NCI-H774 (cell line): ENCODE measurements at places on chromosomes 7 and 10.
A peak's percentile ranks its signal among the peaks of the same experiment; 100 is the strongest.

GRCh38 chr10:23190872-23191763, 994 bp upstream of the PTF1A start:
- DNase-seq, result no peak

GRCh38 chr7:117190104-117190503, 132.8 kb downstream of the WNT2 start:
- DNase-seq, result no peak

DNA sequence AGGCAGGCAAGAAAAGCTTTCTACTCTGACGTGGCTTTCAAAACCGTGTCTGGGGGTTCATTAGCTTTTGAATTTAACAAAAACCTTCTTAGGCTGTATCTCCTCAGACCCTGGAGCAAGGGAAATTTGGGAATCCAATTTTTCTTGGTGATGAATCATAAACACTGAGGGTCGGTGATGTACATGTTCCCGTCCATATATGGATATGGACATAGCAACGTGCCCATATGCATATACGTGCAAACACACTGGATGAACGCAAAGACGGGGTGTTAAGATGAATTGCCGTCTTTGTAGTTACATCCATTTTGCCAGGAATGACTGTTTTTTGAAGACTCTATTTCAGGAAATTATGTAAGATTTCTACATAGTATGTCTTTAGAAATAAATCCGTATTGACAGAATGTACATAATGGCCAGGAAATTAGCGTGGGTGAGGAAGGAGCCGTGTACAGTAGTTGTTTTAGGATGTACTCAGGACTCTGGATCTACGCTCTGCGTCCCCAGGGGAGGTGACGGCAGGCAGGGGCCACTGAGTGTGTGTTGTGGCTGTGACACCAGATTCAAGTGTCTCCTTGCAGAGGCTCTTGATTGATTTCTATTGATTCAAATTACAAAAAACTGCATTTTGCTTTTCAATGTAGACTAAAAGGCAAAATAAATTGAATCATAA, 238.2 kb downstream of the DNAJB6 start:
- no peak for DNase-seq

DNA sequence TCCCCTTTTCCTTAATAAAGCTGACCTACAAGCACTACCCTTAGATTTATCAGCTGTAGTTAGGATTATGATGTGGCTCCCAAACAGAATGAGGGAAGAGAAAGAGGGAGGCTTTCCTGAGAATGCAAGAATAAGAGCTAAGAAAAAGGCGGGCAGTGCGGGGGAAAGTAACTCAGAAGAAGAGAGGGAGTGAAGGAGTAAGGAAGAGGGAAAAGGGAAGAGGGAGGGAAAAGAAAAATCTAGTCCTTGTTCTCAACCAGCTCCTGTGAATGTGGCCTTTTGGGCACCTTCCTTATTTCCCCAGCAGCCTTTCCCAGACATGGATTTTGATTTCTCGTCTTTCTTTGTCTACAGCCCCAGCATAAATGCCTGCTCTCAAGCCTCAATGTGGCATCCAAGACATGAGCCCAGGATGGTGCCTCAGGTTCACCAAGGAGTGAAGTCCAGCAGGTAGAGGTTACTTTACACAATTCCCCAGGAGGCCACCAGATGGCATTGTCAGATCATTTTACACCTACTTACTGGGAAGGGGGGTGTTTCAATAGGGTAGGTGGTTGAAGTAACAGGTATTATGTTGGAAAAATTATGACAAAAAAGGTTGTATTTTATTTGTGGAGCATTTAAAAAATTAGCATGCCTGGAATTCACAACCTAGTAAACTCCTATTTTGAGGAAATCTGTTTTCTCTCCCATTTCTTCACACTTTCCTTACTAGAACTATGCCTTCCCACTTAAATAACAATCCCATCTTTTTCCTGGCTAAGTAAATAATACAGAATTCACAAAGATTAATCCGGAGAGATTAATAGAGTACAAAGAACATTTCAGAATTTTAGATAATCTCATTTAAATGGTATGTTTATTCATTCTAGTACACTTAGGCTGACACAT, 106.5 kb downstream of the HTR7 start:
- no peak for DNase-seq

DNA sequence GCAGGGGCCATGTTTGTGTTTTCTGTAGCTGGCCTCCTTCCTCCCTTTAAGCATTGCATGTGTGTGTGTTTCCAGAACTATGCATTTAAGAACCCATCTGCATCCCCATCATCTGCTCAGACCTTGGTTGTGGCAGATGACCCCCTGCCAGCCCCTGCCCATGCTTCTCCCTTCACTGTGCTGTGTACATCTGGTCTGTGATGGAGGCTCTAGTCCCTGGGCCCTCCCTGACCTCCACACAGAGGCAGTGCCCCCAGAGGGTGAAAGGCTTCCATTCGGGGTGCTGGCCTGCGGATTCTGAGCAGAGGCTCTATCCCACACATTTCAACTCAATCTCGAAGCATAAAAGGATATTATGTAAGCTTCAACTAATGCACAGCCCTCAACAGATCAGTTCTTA, 89.4 kb downstream of the TACC2 start:
- DNase-seq, result no peak

DNA sequence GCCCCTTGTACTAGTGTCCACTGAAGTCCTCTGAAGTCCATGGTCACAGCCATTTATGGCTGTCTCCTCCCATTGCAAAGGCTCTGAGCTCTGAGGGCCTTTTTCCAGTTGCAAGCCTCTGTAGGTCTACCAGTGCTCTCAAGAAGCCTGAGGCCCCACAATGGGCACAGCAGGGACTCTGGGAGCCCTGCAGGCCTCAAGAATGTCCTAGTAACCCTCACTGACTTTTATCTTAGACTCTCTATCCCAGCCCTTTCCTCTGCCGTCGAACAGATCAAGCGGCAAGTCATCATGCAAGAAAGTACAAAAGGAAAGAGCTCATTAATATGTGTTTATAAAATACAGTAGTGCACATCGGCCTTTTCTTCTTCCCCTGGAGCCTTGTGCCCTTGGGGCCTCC, 23.4 kb downstream of the VWA2 start:
- no peak for DNase-seq

- no peak for DNase-seq
Measured at GRCh38 chr7:85343484-85343883, 156.6 kb upstream of the SEMA3D start.

- DNase-seq, result no peak
Measured at GRCh38 chr10:16756561-16757221, 60.5 kb downstream of the RSU1 start.

- DNase-seq, result peak; percentile 61
Measured at GRCh38 chr7:67625257-67625737, 628.7 kb downstream of the TYW1 start.

DNA sequence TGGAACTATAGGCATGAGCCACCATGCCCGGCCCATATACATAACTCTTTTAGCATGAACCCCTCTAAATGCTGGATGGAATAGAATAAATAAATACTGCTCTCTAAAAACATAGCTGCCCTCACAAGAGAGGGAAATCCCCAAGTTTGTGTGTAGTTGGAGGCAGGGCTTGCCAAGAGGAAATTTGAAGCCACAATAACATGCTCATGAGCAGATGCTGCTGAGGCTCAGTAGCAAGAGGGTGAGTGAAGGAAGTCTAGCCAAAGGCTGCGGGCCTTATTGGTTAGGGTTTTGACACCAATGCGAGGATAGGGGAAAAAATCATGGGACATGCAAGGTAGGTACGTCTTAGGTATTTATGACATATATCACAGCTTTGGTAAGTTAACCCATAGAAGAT, 17.3 kb downstream of the TPK1 start:
- no peak for DNase-seq

- no peak for DNase-seq
Measured at GRCh38 chr7:99120501-99120900, 23.4 kb downstream of the SMURF1 start.

DNA sequence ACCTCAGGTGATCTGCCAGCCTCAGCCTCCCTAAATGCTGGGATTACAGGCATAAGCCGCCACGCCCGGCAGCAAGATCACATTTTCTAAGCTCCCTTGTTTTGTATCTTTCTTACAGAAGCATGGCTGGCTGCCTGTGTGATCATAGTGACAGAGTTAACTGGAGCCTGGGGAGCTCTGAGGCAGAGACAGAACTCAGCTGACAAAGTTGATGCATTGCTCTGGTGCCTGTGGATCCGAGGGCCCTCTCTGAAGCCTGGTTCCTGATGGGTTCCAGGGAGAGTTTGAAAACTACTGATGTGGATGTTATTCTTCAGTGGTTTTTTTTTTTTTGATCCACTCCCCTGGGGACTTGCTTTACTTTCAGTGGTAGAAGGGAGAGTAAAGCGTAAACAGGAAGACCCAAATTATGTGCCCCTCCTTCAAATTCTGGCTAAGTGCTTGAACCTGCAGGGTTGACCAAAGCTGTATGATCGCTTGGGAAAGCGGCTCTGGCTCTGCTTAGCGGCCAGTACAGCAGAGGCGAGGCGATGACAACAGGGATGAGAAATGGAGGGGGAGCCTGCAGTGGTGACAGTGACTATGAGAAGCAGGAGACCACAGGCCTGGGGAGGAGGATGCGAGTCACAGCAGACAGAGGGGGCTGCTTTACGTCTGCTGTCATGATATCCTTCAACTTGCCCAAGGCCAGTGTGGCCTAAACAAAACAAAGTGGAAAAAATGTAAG, 6.8 kb upstream of the EFCAB10 start:
- no peak for DNase-seq

- DNase-seq, result no peak
Measured at GRCh38 chr10:125060826-125061556, 99.4 kb downstream of the CTBP2 start.

DNA sequence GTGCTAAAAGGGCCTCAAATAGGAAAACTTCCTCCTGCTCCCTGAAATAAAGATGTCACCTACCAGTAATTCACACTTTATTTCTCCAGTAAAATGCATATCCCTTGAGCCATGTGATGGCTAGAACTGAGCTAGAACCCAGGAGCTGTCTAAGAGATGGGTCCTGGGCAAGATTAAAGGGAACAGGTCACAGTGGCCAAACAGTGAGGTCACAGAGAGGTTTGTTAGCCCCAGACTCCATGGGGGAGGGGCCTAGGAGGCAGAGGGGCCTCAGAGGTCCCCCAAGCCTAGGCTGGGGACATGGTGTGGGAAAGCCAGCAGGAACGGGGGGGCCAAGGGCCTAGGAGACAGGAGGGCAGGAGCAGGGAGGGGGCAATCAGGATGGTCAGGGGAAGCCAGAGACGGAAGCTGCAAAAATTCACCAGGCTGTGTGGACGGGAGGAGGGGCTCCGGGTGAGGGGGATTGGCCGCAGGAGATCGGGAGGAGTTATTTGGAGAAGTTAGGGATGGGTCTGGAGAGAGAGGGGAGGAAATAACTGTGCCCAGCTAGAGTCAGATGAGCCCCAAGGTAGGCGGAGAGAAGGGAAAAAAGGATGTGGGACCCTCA, 3.3 kb downstream of the FBXO24 start:
- no peak for DNase-seq

DNA sequence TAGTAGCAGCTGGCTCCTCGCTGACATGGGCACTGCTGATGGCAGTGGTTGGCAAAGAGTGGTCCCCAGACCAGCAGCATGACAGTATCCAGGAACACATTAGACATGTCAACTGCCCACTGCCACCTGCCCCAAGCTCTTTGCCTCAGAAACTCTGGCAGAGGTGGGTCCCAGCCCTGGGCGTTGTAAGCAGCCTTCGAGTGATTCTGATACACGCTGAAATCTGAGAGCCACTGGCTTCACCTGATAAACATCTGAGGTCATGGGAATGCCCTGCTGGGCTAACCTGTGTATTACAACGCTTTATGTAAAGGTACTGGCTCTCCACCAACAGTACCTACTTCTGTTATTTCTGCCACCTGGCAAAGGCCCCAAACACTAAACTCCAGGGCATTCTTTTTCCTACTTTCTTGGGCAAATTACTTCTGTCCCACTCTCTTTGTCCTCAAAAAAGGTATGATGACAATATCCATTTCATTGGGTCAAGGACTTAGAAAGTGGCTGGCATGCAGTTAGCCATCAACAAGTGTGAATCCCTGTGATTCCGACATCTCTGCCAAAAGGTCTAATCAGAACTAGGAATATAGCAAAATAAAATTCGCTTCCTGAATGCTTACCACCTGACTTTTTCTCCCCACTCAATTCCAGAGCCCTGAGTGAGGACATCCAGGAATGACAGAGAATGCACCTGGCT, 9.2 kb downstream of the SGMS1 start:
- DNase-seq, result peak; percentile 30

DNA sequence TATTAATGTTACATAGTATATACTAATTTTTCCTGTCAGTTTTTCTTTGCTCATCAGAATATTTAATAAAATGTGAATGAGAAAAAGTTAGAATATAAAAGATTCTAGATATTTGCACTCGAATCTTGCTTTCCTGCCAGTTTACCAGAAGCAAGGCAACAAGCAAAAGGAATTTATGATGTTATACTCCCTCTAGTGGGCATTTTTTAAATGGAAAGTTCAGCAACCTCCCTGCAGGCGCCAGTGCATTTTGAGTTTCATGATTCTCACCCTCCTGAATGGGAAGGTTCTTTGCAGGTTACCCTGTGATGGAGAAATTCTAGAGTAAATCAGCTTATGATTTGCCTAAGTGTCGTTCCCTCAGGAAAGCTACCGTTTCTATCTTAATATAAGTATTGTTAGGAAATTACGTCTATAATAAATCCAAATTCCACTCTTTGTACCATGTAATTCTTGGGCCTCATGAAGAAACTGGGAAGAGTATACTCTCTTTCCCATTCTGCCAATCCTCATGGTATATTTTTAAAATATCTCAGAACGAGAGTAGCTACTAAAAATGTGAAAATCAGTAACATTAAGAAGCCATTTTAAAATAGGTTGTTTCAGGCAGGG, 350.0 kb downstream of the CRPPA start:
- peak; percentile 48 for DNase-seq

- DNase-seq, result no peak
Measured at GRCh38 chr7:85172530-85172941, 14.3 kb downstream of the SEMA3D start.

GRCh38 chr7:69208848-69209247, 389.4 kb upstream of the AUTS2 start:
- DNase-seq, result no peak

DNA sequence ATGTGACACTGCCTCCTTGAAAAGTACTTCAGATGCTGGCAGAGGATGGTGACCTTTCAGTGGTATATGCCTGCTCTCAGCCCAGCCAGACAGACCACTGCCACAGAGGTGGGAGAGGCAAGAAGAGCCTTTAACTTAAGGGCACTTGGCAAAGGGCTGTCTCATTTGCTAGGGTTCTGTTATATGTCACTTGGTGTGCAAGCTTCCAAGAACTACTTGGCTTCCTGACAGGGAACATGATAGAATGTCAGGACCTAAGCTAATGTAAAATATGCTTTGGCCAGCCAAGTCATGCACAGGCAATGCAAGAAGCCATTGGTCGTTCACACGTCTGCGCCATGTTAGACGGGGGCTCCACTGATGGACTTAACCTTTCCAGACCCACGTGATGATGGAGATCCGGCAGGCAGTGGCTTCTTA, 54.7 kb downstream of the RBM20 start:
- DNase-seq, result no peak

- DNase-seq, result no peak
Measured at GRCh38 chr10:15201589-15202300, 33.3 kb upstream of the NMT2 start.

GRCh38 chr7:5594616-5595544, 171.2 kb upstream of the TNRC18 start:
- no peak for DNase-seq

- no peak for DNase-seq
Measured at GRCh38 chr10:127735723-127736221, 1.2 kb upstream of the FOXI2 start.
